ENCODE measurements at places on chromosomes 5 and 9.

DNA sequence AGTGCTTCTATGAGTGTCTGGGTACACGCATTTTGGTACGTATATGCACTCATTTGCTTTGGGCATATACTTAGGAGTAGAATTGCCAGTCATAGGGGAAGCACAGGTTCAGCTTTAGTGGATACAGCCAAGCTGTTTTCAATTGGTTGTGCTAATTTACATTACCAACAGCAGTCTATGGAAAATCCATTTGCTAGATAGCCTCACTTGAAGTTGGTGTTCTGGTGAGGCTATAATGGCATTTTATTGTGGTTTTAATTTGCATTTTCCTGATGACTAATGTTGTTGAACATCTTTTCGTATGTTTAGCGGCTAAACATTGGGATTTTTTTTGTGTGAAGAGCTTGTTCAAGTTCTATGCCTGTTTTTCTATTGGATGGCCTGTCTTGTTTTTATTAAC is 76.8 kb upstream of the ANKH start:
- no peak for DNase-seq

GRCh38 chr5:140549237-140550144 is 2.0 kb downstream of the EIF4EBP3 start:
- DNase-seq = no peak

DNA sequence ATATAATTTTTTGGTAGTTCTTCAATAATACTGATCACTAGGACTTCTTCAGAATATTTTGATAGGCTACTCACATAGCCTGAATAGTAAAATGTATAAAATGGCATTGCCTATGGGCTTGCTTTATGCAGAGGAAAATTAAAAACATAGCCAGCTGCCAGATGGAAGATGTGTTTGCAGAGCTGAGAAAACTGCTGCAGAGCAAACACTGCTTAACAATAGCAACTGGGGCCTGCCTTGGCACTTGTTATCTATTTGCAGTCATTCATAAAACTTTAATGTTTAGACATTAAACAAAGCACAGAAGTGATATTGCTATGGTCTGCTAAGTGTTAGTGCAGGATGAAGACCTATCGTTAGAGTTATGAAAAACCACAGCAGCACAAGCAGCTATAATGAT is 151.5 kb upstream of the SMC2 start:
- DNase-seq = no peak

GRCh38 chr5:127885176-127885575 is 182.0 kb downstream of the CCDC192 start:
- DNase-seq = no peak

DNA sequence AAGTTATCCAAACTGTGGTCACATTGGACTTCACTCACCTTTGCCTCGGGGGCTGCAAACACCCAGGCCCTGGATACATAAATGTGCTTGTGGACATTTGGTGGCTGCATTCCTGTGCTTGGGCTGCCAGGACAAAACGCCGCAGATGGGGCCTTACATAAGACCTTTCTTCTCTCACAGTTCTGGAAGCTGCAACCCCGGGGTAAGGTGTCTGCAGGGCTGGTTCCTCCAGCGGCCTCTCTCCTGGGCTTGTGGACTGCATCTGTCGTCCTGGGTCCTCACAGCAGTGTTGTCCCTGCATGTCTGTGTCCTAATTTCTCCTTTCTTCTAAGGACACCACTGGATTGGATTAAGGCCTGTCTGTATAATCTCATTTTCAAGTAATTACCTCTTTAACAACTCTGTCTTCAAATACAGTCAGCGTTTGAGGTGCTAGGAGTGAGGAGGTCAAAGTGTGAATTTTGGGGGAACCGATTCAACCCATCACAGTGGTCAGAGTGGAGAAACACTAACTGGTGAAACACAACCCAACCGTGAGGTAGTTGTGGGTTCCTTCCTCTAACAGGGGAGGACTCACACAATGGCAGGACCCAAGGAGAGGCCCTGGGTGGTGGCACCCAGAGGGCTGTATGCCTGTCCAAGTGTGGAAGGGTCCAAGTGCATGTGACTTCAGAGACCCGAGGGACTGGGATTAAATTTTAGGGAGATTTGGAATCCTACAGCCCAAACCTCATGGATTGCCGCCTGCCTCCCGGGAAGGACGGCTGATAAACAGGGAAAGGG is 415.6 kb downstream of the IRX2 start:
- no peak for DNase-seq

DNA sequence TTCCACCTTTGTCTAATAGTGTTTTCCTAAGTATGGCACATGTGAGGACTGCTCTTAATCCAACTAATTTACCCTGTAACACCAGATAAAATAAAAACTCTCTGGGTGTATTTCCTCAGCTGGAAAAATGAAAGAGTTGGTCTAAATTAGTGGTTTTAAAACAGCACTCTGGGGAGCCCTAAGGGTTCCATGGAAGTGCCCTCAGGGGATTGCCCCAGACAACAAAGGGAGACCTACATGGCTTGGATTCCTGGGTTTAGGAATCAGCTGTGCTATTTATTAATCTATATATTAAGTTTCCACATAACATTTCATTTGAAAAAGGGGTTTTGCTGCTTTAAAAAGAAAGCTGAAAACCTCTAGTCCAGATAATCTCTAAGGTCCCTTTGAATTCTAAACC is 20.2 kb downstream of the ADAMTS6 start:
- DNase-seq = no peak

GRCh38 chr9:6567140-6567591 is 78.4 kb downstream of the GLDC start:
- no peak for DNase-seq

DNA sequence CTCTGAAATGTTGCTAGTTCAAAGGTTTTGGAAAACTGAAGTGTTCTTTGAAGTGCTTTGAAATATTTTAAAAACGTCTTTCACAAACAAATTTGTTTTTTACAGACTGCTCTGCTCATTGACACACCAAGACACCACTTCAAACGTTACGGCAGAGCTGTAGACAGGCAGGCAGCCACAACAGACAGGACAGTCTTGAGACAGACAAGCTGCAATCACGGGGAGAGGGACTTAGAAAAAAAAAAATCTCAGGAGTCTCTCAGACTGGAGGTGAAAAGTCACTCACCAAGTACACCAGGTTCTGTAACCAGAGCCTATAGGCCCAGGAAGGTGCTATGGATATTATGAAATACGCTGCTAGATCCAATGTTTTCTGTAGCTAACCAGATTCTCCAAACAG is 135.4 kb downstream of the ISL1 start:
- no peak for DNase-seq

DNA sequence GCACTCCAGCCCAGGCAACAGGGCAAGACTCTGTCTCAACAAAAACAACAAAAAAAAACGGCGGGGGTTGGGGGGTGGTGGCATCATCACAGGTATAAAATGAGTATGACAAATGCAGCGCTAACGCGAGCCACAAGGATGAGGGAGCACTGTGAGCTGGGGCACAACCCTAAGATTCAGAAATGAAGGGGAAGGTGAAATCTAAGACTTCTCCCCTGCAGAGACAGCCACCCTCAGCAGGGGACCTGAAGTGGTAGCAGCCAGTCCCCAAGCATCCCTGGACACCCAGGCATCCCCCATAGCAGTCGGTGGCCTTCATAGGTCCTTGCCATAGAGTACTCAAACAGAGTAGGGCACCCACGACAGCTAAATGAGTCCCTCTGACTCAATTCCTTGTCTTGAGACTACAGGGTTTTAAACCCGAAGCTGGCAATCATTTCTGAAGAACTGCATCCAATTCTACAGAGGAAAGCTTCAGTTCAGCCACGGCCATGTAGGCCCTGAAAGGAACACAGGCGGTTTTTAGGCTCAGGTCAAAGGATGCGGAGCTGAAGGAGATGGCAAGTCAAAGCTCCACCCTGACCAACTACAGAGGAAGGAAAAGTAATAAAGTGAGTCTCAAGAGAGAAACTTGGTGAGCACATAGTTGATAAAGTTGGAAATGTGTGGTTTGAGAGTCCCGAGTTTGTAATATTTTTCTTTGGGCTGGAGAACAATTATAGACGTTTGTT is 50.3 kb downstream of the MYO10 start:
- DNase-seq = no peak

DNA sequence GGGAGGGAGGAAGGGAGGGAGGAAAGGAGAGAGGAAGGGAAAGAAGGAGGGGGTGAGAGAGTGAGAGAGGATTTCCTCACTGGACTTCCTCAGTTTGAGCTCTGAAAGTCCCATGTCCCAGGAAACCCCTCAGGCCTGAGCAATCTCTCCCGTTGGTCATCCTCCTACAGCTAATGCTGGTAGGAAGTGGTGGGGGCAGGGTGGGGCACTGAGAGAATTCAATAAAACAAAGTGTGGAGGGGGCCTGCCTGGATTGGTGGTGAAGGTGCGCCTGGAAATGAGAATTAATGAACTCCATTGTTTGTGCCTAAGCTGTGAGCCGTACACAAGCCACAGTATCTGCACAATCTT is 195.0 kb downstream of the RGS3 start:
- DNase-seq = no peak

- DNase-seq = no peak
Measured at GRCh38 chr5:430214-430925, 12.6 kb upstream of the EXOC3 start.

GRCh38 chr9:90064248-90064647 is 459.4 kb downstream of the GADD45G start:
- DNase-seq = no peak

GRCh38 chr5:88669371-88670050 is 213.5 kb downstream of the MEF2C start:
- DNase-seq = no peak

DNA sequence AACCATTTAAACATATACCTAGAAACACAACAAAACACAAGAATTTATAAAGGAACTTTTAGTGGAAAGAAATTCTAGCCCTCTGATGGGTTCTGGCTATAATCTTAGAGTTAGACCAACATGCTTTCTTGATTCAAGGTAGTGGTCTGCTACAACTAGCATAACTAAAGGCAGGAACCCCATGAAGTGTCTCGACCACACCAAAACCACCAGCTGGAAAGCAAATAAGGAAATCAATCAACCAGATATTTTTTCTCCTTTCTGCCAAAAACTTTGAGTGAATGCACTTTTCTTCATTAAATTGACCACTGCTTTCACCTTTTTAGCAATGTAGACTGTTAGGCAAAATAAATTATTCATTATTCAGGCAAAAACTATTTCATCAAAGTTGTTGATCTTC is 346.4 kb downstream of the EBF1 start:
- DNase-seq = no peak

GRCh38 chr5:56900395-56900794 is 9.0 kb upstream of the SETD9 start:
- DNase-seq = no peak

GRCh38 chr5:57501414-57502201 is 19.0 kb upstream of the ACTBL2 start:
- DNase-seq = no peak

GRCh38 chr5:43037636-43038495 is 2.3 kb downstream of the ANXA2R start:
- DNase-seq = no peak

GRCh38 chr5:139684881-139685749 is 37.0 kb downstream of the CXXC5 start:
- no peak for DNase-seq

GRCh38 chr9:133086894-133087293 is 25.1 kb downstream of the CEL start:
- no peak for DNase-seq

GRCh38 chr5:177427919-177428573 is 1.6 kb downstream of the GRK6 start:
- DNase-seq = no peak

DNA sequence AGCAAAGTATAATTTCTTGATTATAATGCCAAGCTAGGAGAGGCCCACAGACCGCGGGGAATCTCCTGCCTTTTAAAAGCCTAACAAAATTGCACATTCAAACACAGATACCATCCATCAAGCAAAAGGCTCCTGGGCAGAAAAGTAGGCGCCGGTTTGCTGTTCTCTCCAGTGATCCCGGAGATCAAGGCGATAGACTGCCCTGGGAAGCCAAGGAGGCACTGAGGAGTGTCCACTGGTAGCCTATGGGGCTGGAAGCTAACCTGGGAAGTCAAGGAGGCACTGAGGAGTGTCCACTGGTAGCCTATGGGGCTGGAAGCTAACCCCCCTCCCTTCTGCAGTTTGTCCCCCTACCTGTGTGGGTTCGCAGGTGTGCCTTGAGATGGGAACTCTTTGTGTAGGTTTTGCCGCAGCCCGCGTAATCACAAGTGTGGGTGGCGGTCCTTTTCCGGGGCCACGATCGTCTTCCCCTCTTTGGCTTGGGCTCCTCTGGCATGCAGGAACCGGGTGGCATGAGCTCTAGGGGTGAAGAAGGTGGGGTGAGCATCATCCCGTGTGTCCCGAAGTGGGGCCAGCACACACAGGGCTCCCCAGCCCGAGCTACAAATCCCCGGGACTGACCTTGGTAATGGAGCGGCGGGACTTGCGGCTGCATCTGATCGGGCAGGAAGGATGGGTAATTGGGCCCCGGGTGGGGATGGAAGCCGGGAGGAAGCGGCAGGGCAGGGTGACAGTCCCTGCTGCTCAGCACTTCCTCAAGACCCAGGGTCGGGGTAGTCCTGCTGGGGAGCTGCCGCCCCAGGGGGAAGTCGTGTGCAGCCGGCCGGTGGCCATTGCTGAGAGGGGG is 2.7 kb downstream of the KLF4 start:
- no peak for DNase-seq

DNA sequence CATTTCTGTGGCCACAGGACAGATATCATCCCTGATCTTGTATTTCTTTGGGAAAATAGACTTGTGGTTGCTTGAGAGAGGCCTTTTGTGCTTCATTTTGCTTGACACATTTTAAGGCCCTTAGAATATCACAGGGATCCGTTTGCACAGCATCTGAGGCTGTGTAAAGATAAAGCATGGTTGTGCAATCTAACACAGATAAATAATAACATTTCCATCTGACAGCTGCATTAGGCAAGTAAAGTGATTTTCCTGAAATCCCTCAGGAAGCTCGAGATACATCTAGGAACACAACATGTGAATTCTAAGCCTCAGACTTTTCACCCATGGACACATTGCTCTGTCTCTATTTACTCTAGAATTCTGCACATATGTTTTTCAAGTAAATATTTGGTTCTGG is 212.8 kb upstream of the ADAMTSL1 start:
- DNase-seq = no peak

DNA sequence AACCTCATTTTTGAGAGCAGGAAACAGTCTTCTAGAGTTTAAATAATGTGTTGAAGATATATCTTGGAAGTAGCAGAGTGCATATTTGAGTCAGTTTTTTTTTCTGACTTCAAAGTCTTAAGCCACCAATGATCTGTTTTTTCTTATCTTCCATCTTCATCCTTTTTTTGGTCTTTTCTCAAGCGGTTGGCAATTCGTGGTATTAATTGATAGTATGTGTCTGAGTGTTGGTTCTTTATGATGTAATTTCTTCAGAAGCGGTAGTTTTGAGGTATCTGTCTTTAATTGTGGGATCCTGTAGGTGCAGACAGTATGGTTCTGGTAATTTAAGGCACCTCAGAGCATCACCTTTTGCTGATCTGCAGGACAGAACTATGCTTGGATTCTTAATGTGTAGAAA is 3.9 kb downstream of the CSNK1G3 start:
- DNase-seq = no peak

Measured in GM18507 (cell line).